NCI-H524 treated with DMSO at 0.1 percent for 48 hours (cell line): ENCODE measurements at places on chromosomes 1 and 21.

DNA sequence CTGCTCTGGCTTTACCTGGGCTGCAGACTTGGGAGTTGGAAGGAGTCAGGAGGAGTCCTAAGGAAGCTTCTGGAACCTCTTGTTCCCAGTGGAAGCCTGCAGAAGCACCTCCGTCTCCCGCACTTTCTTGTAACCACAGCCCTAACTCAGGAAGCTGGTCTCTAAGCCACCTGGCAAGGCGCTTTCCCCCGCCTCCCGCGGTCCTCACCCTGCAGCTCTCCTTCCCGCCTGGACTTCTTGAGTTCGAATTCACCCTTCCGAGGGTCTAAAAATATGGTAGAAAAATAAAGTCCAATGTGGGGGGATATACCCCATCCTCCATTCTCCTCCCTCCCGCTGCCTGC lies 15.1 kb downstream of the PAX7 start:
- DNase-seq = no peak

DNA sequence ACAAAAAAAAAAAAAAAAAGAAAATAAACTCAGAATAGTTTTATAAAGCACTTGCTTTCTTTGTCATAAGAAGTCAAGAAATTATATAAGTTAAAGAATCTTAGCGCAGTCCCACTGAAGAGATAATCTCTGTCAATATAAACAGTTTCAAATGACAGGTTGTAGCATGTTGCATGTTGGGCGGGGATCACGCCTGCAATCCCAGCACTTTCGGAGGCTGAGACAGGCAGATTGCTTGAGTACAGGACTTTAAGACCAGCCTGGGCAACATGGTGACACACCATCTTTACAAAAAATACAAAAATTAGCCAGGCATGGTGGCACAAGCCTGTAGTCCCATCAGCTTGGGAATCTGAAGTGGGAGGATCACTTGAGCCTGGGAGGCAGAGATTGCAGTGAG lies 18.4 kb upstream of the INPP5B start:
- no peak for DNase-seq

DNA sequence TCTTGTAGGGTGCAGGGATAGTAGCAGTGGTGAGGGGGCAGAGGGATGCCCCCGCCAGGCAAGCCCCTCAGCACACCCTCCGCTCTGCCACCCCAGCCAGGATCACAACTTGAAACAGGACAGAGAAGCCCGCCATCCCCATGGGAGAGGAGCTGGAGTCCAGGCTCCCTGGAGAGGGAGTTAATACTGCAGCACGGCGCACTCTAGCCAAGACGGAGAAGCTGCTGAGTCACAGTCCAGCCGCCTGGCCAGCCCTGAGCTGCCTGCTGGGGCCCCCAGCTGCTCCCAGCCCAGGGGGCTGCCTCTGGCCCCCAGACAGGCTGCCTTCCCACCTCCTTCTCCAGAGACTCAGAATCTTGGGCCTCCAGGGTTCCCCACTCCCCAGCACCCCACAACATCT lies 87.2 kb downstream of the SYT2 start:
- no peak for DNase-seq

- no peak for DNase-seq
Observed at GRCh38 chr1:171110621-171111326, 20.1 kb downstream of the FMO3 start.

DNA sequence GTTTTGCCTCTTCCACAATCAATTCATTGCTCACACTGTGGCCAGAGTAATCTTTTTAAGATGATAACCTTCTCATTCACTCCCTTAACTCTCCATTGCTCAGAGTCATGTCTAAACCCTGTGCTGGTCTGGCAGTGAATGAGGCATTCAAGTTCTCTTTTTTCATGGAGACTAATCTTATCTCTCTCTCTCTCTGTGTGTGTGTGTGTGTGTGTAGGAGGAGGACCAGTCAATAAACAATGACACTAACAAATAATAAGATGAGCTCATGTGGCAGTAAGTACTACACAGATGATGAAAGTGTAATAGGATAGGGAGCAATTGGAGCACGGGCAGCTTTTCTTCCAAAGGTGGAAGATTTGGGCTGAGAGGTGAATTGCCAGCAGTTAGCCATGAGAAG lies 122.0 kb upstream of the B3GALT2 start:
- DNase-seq = no peak

GRCh38 chr1:169858467-169858866 lies 35.2 kb downstream of the SCYL3 start:
- DNase-seq = no peak

DNA sequence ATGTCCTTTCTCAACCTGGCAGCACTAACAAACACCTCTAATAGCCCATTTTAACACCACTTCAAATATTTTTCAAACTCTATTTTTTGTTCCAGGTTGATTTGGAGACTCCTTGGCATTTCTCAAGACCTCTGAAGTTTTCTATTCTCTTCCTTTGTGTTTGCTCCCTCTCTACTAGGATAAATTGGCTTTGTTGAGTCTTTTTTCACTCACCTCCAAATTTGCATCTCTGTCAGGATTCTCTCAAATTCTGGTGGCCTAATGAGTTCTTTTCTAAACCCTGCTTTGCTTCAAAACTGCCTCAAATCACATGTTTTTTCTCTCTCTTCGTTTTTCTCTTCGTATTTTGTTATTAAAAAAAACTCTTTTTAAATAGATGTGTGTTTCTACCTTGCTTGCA lies 582.2 kb upstream of the ADGRL4 start:
- no peak for DNase-seq

DNA sequence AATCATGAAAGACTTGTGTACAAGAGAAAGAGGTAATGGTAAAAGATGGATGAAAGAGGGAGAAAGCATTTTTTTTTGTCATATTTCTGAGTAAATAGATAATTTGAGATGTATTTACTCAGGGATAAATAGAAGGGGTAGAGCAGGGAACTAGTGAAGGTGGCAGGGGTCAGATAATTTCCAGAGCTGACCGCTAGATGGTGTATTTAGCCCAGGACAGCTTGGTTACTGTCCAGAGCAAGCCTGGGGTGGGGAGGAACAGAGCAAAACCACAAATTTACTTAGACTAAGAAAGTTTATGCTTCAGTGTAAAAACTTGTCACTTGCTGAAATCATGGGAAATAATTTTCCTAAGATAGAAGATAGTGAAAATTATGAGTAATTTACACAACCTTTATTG lies 91.5 kb downstream of the XCL2 start:
- DNase-seq = no peak

DNA sequence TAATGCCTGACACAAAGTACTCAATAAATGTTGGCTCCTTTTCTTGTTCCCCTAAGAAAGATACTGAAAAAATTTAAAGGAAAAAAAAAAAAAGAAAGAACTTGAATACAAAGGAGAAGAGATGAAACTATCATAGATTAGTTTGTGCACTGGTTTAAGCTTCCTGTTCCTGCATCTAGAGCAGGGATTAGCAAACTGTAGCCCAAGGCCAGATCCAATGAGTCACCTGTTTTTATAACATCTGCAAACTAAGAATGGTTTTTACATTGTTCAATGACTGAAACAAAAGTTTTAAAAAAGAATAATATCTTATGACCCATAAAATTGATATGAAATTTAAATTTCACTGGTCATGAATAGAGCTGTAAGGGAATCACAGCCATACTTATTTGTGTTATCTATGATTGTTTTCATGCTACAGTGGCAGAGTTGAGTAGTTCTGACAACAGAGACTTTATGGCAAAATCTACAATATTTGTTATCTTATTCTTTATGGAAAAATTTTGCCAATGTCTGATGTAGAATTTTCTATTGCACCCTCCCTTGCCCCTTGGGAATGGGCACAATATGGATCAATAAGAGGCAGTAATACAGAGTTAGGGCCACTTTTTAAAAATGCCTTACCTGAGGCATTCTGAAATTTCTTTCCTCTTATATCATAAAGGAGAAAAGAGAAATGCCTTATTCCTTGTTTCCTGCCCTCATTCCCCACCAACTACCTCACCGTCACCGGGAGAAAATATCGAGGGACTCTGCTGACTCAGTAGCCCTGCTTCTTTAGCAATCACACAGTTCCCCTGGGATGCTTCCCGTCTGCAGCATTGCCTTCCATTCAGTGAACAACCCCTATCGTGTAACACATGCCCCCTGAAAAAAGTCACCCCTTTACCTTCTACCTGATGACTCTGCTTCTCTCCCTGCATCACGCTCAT lies 50.6 kb downstream of the WDR64 start:
- DNase-seq = no peak

DNA sequence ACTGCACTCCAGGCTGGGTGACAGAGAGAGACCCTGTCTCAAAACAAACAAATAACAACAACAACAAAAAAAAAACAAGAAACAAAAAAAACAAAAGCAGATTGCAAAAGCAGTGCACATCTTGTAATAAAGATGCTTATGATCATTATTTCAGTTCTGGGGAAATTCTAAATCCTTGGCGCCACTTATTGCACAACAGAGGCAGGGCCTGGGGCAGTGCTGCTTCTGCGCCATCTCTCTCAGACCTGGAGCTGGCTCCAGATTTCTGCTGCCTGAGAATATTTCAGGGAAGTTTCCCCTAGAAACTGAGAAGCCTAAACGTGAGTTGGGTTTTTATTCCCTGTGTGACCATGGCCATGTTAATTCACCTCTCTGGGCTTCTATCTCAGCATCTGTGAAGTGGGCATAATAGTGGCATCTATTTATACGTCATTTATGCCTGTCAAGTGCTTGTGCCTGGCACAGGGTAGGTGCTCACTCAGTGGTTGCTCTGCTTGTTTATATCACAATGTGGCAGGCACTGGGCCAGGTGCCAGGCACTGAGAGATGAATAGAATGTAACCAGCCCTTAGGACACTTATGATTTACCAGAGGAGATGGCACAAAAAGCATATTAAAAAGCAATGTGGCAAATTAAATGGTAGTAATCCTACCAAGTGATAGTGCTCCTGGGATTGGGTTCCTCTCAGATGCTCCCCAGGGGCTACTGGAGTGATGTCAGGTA lies 67.9 kb downstream of the MDM4 start:
- DNase-seq = no peak

DNA sequence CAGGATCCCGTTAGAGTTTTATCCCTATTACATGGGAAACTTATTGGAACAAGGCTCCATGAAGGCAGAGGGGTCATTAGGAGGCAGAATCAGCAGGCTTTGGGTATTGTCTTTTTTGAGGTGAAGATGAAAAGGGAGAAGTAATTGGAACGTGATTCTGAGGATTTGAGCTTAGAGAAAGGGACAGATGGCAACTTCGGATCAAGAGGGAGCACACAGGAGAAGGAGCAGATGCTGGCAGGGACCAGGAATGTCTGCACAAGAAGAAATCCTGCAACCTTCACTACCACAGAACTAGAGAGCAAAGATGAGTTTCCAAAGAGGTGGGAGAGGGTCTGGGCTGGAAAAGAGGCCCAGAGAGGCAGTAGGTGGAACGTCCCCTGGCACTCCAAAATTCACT lies 202.8 kb downstream of the RRAGC start:
- DNase-seq = peak; percentile 88

GRCh38 chr1:213759359-213760181 lies 228.2 kb upstream of the PROX1 start:
- DNase-seq = no peak

DNA sequence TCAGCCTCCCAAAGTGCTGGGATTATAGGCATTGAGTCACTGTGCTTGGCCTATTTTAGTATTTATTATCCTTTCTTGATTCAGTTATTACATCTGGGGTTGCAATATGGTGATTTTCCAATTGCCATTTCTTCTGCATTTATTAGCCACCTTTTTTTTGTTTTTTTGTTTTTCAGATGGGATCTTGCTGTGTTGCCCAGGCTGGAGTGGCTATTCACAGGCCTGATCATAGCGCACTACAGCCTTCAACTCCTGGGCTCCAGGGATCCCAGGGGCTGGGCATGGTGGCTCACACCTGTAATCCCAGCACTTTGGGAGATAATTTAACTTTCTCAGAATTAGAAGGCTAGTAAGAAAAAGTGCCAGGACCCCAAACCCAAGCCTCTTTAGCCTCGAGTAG lies 82.1 kb upstream of the PGD start:
- no peak for DNase-seq

DNA sequence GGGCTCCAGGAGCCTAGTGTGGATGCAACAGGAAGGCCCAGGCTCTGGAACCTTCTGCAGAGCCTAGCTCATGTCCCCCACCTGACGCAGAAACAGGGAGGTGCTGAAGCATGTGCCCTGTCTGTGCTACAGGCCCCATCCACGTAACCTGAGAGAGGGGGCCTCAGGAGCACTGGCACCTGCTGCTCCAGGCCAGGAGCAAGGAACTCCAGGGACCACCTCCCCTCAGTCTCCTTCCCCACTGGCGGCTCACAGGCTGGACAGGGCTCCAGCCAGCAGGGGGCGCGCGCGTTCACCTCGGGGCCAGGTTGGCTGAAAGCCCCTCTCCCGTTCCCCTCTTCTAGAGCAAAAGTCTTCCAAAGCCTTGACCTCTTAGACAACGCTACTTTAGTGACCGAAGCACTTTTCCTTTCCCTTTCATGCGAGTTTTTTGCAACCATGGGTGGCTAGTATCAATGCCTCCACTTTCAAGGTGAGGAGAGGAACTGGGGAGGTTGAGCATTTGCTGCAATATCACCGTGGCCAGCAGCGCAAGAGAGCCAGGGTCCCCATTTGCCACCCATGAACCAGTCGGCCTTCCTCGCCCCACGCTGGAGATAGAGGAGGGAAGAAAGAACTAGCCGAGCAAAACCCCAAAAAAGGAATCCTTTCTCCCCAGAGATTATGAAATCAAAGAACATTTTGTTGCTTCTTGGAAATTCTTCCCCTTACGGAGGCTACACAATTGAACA lies 52.4 kb upstream of the GPR157 start:
- no peak for DNase-seq

DNA sequence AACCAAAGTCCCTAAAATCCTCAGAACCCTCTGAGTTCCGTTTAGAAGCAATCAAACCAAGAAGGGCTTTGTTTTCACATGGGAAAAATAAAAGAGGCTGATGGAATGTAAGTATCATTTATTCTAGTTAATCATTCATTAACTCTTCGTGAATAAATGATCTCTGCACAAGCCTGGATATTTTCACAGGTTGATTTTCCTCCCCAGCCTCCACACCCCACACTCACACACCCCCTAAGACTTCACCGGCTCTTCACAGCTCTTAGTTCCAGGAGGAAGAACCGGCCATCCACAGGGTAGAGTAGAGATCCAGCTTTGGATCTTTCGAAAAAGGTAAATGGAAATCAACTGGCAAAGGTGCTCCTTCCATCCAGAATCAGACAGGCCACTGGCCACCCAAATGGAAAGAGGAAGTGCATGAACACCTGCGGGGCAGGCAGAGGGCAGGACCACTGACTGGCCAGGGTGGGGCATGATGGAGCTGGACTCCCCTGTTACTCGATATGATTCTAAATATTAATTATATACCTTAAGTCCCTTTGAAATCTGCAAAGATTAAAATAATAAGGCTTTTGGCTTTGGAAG lies 10.0 kb downstream of the C1orf198 start:
- no peak for DNase-seq
